Epithelial cell of alveolus of lung (primary cell): ENCODE measurements at places on chromosomes 11 and 22. TPM values are rescaled to one million over a fixed set of nuclear protein-coding genes. Genes with fewer than 3 reads are reported as not detected.

C11orf21 gene
- not detected in 2 replicates for total RNA-seq

MYO18B gene
- 1.6 TPM in 1 of 2 replicates, not detected in the other for total RNA-seq

CARD10 gene
- total RNA-seq = 3.4 and 15.0 TPM in 2 replicates

C22orf42 gene
- total RNA-seq = not detected in 2 replicates

CRACR2B gene
- 1.2 and 1.8 TPM in 2 replicates for total RNA-seq

IL18 gene
- 0.56 and 4.1 TPM in 2 replicates for total RNA-seq

BARX2 gene
- not detected in 2 replicates for total RNA-seq

RASD2 gene
- total RNA-seq = under 0.01 TPM in 1 of 2 replicates, not detected in the other

NAV2 gene
- 4.3 and 10.6 TPM in 2 replicates for total RNA-seq

PHLDB1 gene
- 62.4 and 114 TPM in 2 replicates for total RNA-seq

FIBP gene
- 122 and 222 TPM in 2 replicates for total RNA-seq

ZP1 gene
- 1.6 and 3.1 TPM in 2 replicates for total RNA-seq

CARD18 gene
- not detected in 2 replicates for total RNA-seq

KRTAP5-9 gene
- not detected in 2 replicates for total RNA-seq

FAM76B gene
- 7.1 and 26.9 TPM in 2 replicates for total RNA-seq

NNMT gene
- total RNA-seq = 292 and 504 TPM in 2 replicates

RRAS2 gene
- total RNA-seq = 37.5 and 44.6 TPM in 2 replicates

DKK3 gene
- 231 and 338 TPM in 2 replicates for total RNA-seq

IRAG1 gene
- total RNA-seq = 0.64 and 4.1 TPM in 2 replicates

MORC2 gene
- 14.9 and 15.2 TPM in 2 replicates for total RNA-seq

ARHGAP1 gene
- 42.1 and 70.5 TPM in 2 replicates for total RNA-seq

HEPHL1 gene
- total RNA-seq = not detected in 2 replicates

PKDREJ gene
- under 0.01 TPM in 1 of 2 replicates, not detected in the other for total RNA-seq

RAB30 gene
- 4.9 and 11.5 TPM in 2 replicates for total RNA-seq

MRGPRX1 gene
- total RNA-seq = not detected in 2 replicates

ME3 gene
- 3.7 and 14.1 TPM in 2 replicates for total RNA-seq

MYOD1 gene
- total RNA-seq = 5.3 TPM in 1 of 2 replicates, not detected in the other

CCDC89 gene
- 2.7 and 2.8 TPM in 2 replicates for total RNA-seq

MFRP gene
- 0.08 TPM in 1 of 2 replicates, not detected in the other for total RNA-seq

ADORA2A gene
- 0.26 and 7.0 TPM in 2 replicates for total RNA-seq

CNTF gene
- 0.13 and 2.4 TPM in 2 replicates for total RNA-seq

LRRC56 gene
- total RNA-seq = 0.26 and 2.6 TPM in 2 replicates

MRGPRX3 gene
- not detected in 2 replicates for total RNA-seq

XKR3 gene
- not detected in 2 replicates for total RNA-seq

RTN4R gene
- 0.32 and 0.91 TPM in 2 replicates for total RNA-seq

OR8G5 gene
- not detected in 2 replicates for total RNA-seq

ST14 gene
- total RNA-seq = 0.32 and 5.8 TPM in 2 replicates

PKNOX2 gene
- 2.6 TPM in 2 replicates for total RNA-seq

MYH9 gene
- total RNA-seq = 232 and 792 TPM in 2 replicates
